ENCODE measurements at places on chromosomes 16 and 17. TPM values are rescaled to one million over a fixed set of nuclear protein-coding genes. Genes with fewer than 3 reads are reported as not detected.

- DNase-seq = no peak
Observed at GRCh38 chr17:10931133-10931532, 93.2 kb upstream of the PIRT start.

- no peak for DNase-seq
Observed at GRCh38 chr17:74822939-74823367, 36.7 kb downstream of the GRIN2C start.

- no peak for DNase-seq
Observed at GRCh38 chr16:69371564-69371963, 14.2 kb downstream of the TERF2 start.

DNA sequence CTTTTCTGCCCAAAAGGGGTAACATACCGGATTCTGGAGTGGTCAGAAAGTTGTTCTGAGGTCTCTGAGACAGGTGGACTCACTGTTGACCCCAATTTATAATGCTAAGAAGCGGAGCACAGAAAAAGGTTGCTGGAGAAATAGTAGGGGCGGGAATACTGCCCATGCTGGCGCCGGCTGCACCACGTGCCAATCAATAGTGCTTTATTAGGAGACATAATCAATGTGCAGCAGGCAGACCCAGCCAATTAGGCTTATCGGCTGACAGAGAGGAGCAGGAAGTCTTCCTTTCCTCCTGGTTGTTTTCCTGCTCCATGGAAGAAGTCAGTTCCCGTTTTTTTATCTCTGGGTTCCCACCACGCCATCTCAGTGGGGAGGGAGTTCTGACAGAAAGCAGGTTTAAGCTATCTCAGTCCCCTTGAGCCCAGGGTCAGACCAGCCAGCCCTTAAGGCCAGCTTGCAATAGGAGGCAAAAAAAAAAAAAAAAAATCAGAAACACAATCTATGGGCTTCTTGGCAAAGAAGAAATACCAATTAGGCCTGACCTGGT, 68.2 kb upstream of the IRX6 start:
- DNase-seq = no peak

GRCh38 chr17:40454613-40454995, 11.4 kb downstream of the IGFBP4 start:
- no peak for DNase-seq

DNA sequence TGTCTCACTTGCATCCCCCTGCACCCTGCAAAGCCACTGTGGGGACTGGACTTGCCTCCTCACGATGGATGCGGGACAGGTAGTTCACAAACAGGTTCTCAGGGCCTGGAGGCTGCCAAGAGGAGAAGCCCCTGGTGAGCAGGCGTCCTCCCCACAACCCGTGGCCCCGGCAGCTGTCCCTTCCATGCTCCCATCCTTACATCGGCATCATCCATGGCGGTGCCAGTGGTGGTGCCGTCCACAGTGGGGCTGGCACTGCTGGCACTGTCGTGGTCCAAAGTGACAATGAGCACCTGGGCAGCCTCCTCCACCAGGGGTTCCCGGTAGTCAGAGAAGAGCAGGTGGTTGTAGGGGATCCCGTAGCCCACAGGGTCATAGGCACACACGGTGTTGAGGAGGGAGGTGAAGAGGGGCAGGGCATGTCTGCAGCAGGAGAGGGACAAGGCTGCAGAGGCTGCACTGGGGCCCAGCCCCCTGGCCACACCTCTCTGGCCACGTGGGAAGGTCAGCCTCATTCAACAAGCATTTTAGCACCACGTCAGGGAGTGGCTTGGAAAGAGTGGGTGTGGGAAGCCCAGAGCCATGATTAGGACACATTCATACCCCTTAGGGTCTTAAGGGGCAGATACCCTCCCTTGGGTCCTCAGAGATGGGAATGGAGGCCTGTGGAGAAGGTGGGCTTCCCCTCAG, 12.6 kb downstream of the HID1 start:
- no peak for DNase-seq

DNA sequence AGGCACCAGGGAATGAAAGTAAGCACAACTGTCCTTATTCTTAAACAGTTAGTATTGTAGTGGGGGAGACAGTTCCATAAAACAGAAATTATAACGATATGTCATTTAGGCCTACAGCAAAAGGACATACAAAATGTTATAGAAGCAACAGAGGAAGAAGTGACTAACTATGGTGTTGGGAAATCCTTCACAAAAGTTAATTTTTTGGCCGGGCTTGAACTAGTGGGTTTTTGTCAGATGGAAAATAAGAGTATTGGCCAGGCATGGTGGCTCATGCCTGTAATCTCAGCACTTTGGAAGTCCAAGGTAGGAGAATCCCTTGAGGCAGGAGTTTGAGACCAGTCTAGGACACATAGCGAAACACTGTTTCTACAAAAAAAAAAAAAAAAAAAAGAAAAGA, 127.8 kb downstream of the SSH2 start:
- DNase-seq = no peak

GRCh38 chr16:68216240-68216639, 19.7 kb downstream of the ESRP2 start:
- DNase-seq = no peak

- no peak for DNase-seq
Observed at GRCh38 chr17:67223924-67224323, 21.1 kb downstream of the HELZ start.

DNA sequence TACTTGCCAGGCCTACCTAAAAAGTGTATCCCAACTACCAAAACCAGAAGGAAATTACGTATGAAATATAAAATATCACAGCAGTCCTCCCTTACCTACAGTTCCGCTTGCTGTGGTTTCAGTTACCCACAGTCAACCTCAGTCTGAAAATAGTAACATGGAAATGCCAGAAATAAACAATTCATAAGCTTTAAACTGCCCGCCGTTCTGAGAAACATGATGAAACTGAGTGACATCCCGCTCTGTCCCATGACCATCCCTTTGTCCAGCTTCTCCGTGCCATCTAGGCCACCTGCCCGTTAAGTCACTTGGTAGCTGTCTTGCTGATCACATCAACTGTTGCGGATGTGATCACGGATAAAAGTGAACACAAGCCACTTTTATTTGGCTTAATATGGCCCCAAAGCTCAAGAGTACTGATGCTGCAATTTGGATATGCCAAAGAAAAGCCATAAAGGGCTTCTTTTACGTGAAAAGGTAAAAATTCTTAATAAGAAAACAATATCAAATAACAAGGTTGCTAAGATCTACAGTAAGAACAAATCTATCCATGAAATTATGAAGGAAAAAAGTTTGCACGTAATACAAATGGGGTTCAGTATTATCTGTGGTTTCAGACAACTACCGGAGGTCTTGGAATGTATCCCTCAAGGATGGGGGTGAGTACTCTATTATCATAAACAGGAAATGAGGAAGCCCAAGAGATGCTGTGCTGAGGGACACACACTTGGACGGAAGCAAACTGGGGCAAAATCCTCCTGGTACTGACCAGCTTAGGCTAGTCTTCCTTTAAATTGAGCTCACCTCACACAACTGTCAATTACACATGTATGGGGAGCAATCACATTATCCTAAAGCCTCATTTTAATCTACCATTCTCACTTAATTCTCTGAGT, 8.2 kb downstream of the USP22 start:
- no peak for DNase-seq

GRCh38 chr16:4519274-4520058, 19.1 kb downstream of the CDIP1 start:
- no peak for DNase-seq

- DNase-seq = no peak
Observed at GRCh38 chr16:55466209-55466608, 12.8 kb upstream of the MMP2 start.

DNA sequence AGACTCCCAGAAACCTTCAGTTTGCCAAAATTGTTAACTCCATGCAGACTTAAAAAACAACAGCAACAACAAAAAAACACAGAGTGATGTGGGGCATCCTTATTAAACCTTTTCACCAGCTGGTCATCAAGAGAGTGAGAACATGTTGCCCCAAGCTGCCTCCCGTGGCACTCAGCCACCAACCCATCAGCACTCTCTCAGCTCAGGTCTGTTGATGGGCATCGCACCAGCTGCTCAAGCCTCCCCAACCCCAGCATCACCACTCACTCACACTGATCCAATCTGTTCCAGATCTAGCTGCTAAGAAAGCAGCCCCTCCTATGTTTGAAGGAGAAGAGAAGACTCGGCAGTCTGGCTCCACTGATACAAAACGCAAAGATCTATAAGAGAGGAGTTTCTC, 46.8 kb downstream of the SLC39A11 start:
- no peak for DNase-seq

GRCh38 chr17:80665792-80666191, 121.2 kb downstream of the RPTOR start:
- no peak for DNase-seq

DNA sequence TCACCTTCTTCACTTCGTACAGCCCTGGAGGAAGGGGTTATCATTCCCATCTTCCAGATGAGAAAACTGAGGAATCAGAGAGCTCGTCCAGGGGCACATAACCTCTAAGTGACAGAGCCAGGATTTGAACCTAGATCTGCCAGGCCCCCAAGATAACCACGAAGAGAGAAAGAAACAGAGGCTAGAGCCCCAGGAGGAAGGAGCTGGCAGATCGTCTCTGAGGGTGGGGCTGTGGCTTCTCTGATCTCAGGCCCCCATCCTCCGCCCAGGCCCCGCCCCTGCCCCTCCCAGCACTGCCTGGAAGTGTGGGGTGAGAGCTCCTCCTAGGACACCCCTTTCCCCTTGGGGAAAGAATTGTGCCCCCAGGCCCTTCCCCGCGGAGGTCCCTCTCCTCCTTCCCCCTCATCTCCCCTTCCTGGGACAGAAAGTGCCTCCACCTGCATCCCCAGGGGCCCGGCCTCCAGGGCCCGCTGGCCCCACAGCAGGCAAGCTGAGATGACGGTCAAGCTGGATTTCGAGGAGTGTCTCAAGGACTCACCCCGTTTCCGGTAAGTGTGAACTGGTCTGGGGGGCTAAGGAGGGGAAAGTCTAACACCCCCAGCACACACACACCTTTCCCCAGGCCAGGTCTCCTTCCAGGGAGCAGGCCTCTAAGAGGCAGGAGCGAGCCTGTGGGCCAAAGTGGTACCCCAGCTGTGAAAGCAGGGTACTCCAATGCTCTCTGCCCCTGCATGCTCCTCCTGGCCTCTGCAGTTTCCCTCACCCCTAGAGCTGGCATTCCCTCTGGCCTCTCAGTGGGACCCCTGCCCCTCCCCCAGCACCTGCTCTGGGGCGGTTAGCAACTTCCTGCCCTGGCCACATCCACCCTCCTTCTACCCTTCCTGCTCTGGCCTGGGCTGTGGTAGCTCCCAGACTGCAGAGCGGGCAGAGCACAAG, at the start of gene ACAP1:
Gene ACAP1, plus strand, starts transcription at position 290 of the 936 bp plus-strand sequence. Its CDS starts 206 bp downstream, at position 496.
- no peak for DNase-seq

GRCh38 chr16:81863630-81864352, 84.7 kb downstream of the PLCG2 start:
- no peak for DNase-seq

- peak; percentile 67 for DNase-seq
Observed at GRCh38 chr17:49851387-49852291, 3.8 kb upstream of the TAC4 start.

- no peak for DNase-seq
Observed at GRCh38 chr17:39553341-39553945, 54.3 kb downstream of the NEUROD2 start.

DNA sequence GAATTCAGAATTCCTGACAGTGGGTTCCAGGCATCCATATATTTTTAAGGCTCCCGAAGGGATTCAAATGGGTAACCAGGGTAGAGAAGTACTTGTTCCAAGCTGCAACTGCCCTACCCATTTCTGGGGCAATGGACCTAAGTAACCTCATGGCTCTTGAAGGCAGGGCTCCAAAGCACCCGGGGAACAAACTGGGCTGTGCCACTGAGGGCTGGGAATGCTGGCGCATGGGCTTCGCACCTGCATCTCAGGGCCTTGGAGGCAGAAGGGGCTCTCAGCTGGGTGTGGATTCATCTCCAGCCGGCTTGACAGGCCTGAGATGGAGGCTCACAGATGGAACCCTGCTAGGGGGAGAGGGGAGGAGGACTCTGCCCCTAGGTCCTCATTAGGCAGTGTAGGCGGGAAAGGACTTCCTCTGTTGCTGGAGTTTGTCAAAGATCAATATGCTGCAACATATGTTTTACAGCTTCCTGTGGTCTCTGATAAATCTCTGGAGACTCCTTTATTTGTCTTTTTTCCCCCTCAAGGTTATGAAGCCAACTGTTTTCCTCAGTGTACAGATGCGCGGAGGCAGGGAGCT, 232.3 kb upstream of the NLRP1 start:
- DNase-seq = no peak

- DNase-seq = no peak
Observed at GRCh38 chr16:4690946-4691665, 2.3 kb upstream of the NUDT16L1 start.

GRCh38 chr17:10316801-10317542, 55.8 kb downstream of the MYH13 start:
- no peak for DNase-seq

- no peak for DNase-seq
Observed at GRCh38 chr16:89368604-89369249, 121.6 kb downstream of the ANKRD11 start.

GRCh38 chr16:30895627-30896260, 670 bp upstream of the CTF1 start:
- no peak for DNase-seq

GRCh38 chr17:10053782-10054540, 144.4 kb downstream of the GAS7 start:
- no peak for DNase-seq

GRCh38 chr17:58455491-58455890, 32.7 kb downstream of the HSF5 start:
- DNase-seq = no peak

DNA sequence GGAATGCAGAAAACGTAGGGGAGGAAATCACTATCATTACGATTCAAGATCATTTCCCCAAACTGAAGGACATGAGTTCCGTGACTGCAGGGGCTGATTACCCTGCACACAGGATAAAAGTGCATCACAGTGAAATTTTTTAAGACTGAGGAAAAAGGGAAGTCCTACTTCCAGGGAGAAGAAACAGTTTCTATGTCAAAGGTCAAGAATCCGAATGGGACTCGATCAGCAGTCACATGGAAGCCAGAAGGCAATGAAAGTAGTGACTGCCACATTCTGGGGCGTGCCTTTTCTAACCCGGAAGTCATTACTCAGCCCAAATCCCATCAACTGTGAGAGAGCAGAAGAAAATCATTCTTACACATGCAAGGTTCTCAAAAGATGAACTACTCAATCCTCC, 12.1 kb downstream of the ZZEF1 start:
- no peak for DNase-seq

- DNase-seq = no peak
Observed at GRCh38 chr16:51388516-51388951, 237.5 kb upstream of the SALL1 start.

The HP gene
- 1.3 TPM for polyA plus RNA-seq

The ACLY gene
- 83.5 TPM for polyA plus RNA-seq

The CACNG3 gene
- polyA plus RNA-seq = not detected

The SLC16A13 gene
- 2.5 TPM for polyA plus RNA-seq

The TP53TG3 gene
- not detected for polyA plus RNA-seq

The MT4 gene
- polyA plus RNA-seq = not detected

The B3GNT9 gene
- polyA plus RNA-seq = 12.6 TPM

The SLC5A11 gene
- 0.10 TPM for polyA plus RNA-seq

The BAHCC1 gene
- polyA plus RNA-seq = 31.2 TPM
